ENCODE measurements at places on chromosomes 7 and 10.

GRCh38 chr7:7157177-7157886 is 25.0 kb upstream of the C1GALT1 start:
- DNase-seq, result no peak

DNA sequence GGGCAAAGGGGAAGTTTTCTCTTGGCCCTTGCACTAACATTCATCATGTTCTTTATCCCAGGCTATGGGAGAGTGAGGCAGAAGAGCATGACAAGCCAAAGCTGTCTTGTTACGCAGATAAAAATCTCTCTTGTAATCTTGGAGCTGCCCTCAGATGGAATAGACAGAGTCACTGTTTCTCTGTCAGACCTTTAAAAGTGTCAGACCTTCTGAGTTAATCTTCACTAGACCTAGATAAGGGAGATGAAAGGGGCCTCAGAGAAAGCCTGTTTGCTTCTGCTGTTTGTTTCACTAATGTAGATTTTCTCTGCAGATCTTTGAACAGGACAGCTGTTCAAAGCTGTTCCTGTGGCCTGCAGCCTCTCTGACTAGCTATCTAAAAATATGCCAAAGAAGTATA is 112.9 kb downstream of the KIF20B start:
- no peak for DNase-seq

DNA sequence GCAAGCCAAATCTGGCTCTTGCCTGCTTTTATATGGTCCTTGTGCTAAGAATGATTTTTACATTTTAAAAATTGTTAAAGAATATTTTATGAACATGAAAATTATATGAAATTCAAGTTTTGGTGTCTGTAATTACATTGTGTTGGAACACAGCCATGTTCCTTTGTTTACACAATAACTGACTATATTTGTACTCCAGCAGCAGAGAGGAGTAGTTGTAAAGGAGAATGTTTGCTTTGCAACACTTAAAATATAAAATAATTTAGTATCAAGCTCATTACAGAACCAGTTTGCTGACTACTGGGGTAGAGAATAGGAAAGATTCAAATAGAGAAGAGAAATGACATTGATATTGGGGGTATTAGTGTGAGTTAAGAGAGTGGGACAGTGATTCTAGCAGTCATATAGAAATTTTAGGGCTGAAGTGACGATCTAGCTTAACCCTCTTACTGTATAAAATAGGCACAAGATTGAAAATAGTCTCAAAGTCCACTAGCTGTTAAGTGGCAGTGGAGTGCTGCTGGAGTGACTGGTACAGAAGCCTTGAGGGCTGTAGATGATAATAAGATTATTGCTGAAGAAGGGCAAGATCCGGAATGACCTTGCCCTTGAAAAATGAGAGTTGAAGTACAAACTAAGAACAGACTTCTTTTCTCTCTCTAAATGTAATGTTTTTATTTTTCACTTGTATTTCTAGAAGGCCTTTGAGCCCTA is 28.2 kb downstream of the SGPL1 start:
- DNase-seq, result no peak

GRCh38 chr7:116955340-116955739 is 2.0 kb downstream of the ST7 start:
- DNase-seq, result no peak

- DNase-seq, result no peak
These were observed 186.8 kb downstream of the USP6NL start for GRCh38 chr10:11424456-11425295.

DNA sequence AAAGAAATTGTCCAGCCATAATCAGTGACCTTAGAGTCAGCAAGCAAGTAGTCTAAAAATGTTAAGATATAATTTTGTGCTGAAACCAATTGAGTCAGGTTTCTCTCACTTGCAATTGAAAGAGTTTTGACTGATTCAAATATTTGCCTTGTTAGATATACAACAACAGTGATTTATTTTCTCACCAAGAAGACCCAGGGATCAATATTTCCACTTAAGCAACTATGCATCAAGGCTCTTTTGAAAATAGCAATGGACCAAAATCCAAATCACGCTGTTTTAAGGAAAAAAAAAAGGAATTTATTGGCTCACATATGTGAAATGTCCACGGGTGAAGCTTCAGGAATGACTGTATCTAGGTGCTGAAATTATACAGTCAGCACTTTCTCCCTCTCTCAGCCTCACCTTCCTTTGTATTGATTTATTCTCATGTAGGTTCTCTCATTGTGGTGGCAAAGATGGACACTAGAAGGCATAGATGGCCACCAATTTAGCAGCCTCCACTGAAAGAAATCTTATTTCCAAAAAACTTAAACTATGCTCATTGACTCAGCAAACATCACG is 9.7 kb upstream of the FKBP9 start:
- no peak for DNase-seq

DNA sequence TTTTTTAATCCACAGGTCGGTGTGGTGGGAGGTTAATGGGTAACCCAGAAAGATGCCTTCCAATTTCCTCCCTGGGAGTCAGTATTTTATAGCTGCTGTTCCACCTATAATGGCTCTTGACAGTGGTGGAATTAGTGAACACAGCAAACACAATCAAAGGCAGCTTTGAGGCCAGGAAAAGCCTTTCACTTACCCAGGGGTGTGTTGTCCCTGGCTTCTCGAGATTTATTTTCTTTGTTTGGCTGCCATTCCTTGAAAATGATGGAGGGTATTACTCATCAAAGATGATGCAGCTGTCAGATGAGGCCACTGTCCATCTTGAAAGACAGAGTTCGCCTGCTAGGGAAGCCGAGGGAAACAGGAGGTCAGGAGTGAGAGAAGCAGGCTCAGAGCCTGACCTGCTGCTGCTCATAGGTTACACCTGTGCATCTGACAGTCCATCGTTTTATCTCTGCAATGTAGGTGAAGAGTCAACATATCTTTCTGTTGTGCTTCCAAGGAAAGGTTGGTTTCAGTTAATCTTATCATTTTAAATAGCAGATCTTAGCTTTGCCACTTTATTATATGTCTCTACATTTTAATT is 221.6 kb downstream of the XPNPEP1 start:
- no peak for DNase-seq

- DNase-seq, result no peak
These were observed 27.8 kb downstream of the MRC1 start for GRCh38 chr10:17836942-17837341.

DNA sequence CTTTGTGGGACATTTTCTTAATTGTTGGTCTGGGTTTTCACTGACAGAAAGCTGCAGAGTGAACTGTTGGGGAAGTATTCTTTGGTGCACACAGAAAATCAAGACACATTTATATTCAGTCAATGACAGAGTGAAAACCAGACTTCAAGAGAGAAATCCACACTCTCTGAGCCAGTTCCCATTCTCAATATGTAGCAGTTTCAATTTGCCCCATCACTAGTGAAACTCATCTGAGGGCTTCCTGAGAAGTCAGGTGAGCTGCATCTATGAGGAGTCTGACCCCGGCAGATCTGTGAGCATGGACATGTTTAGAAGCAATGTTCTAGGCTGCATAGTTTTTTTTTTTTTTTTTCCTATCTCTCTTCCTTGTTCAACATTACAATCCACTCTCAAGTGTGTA is 163.7 kb upstream of the AHR start:
- no peak for DNase-seq

GRCh38 chr7:129307592-129307991 is 82.8 kb downstream of the AHCYL2 start:
- DNase-seq, result no peak

- peak; percentile 3 for DNase-seq
These were observed 59.4 kb upstream of the FRMD4A start for GRCh38 chr10:14389981-14390590.

DNA sequence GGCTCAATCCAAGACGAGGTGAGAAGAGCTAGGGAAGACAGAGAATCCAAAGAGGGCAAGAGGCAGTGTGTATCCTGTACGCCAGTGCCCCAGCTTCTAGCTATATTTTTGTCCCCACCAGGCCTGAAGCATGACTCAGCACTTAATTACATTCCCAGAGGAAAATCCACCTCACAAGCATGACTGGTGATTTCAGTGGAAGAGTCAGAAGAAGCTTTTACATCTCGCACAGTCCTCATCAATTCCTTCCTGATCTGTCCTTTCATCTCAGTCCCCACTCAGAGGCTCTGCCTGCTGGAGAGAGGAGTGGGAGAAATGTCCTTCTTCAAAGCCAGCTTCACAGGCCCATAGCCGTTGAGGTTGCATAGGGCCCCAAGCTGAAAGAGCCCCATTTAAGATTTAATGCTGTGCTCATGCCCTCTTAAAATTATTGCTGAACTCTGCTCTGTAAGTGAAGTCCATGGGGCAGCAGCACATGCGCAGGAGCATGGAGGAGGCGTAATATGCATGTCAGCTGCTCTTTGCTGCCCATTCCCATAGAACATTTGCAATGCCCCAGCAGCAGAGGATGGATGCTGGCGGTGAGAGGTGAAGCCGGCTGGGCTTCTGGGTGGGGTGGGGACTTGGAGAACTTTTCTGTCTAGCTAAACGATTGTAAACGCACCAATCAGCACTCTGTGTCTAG is 39.0 kb upstream of the AOAH start:
- DNase-seq, result no peak

GRCh38 chr10:130498934-130499333 is 362.7 kb downstream of the GLRX3 start:
- no peak for DNase-seq

DNA sequence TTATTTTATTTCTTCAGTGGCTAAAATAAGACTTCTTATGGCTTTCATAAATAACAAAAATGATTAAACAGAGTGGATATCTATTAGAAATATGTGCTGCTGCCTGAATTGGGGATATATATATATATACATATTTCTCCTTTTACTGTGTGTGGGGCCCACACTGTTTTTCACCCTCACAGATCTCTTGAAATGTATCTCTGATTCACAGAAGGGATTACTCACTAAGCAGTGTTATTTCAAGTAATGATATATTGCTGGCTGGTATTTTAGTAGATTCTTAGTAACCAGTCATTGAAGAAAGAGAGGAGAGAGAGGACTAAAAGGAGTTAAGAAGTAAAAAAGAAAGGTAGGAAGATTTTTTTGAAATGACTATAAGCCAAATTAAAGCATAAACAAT is 308.6 kb upstream of the NRP1 start:
- no peak for DNase-seq

DNA sequence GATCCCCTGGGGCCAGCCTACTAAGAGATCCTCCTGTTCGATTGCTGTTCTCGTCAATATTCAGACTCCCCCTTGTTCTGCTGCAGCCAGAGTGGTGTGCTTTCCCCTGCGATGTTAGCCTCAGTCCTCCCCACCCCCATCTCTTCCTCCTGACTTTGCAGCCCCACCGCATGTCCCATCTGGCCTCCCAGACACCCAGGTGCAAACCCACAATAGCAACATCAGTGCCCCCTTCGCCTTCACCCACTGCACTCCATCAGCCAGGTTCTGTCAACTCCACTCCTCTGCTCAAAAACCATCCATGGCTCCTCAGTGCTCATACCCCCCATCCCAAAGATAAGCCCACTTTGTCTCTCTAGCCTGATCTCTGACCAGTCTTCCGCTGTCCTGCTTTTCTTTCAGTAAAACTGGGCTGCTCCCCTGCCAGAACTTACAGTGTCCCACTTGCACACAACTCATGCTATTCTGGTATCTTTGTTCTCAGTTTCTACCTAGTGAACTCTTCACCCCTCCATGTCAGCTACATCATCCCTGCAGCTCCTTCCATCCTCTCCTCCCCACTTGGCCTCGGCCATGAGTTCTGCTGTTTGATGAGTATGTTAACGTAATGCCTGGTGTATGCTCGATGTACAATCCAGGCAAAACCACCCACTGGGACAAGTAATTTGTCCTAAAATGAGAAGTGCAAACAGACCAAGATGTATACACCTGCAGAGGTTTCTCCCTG is 26.6 kb downstream of the COL13A1 start:
- DNase-seq, result no peak

- DNase-seq, result no peak
These were observed 76.3 kb downstream of the CFAP46 start for GRCh38 chr10:132865851-132866600.

GRCh38 chr7:7641129-7641663 is 644 bp downstream of the UMAD1 start:
- DNase-seq, result no peak

- DNase-seq, result no peak
These were observed 359.0 kb upstream of the ANKRD30A start for GRCh38 chr10:36766415-36766810.

- no peak for DNase-seq
These were observed 15.1 kb upstream of the GET4 start for GRCh38 chr7:861222-861621.

DNA sequence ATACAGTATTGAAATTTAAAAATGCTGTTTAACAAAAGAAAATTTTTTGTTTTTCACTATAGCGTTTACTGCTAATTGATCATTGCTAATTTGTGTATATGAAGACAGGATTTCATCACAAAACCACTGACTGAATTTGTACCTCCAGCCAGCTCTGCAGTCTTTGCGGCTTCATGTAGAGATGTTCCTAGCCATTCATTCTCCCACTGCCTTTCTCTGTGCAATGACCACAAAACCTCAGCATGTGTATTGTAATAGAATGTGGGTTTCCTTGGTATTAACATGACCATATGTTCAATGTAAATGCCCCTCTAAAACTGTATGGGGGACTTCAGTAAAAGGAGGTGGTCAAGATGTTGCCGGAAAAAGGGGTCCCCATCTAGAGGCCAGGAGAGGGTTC is 81.1 kb upstream of the STEAP1B start:
- DNase-seq, result no peak

GRCh38 chr7:17150018-17150417 is 148.4 kb upstream of the AHR start:
- DNase-seq, result no peak

- DNase-seq, result no peak
These were observed 63.4 kb downstream of the KIAA1549 start for GRCh38 chr7:138917771-138918170.

GRCh38 chr10:47027784-47028260 is 116.6 kb downstream of the PTPN20 start:
- no peak for DNase-seq

DNA sequence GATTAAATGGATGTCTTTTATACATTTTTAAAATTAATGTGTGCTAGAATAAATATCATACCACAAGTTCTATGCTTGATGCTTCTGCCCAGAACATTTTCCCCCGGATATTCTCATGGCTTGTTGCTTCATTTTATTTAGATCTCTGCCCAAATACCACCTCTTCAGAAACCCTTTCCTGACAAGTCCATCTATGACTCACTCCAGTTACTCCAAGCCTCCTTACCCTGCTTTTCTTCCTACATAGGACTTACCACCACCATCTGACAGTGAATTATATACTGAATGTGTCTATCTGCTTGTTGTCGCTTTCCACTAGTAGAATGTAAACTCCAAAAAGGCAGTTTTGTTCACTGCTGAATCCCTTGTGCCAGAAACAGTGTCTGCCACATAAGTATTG is 19.1 kb upstream of the ERVW-1 start:
- DNase-seq, result no peak

DNA sequence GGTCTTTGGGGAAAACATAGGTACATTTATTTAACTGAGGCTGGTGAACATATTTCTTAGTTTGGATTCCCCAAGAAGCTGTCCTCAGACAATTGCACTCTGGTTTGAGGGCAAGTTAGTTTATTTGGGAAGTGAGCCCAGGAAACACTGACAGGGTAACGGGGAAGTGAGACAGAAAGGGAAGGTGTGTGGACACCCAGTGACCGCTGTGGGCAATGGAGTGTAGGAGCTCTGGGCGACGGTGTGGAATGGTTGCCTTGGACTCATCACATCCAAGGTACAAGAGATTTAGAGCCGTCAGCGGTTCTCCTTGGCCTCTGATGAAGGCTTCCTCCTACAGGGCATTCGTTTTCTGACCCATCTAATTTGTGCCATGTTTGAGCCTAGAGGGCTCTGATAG is 7.1 kb downstream of the MRC1 start:
- DNase-seq, result no peak

Measured in activated naive CD8-positive, alpha-beta T cell treated with anti-CD3 and anti-CD28 coated beads, Interleukin-2, amount 50 U/mL, for 16 hours (primary cell).